Stimulated activated CD4-positive, alpha-beta T cell treated with anti-CD3 and anti-CD28 coated beads, Interleukin-15, amount 100 ng/mL, for 48 hours (primary cell): ENCODE measurements at places on chromosomes 1 and 21.

DNA sequence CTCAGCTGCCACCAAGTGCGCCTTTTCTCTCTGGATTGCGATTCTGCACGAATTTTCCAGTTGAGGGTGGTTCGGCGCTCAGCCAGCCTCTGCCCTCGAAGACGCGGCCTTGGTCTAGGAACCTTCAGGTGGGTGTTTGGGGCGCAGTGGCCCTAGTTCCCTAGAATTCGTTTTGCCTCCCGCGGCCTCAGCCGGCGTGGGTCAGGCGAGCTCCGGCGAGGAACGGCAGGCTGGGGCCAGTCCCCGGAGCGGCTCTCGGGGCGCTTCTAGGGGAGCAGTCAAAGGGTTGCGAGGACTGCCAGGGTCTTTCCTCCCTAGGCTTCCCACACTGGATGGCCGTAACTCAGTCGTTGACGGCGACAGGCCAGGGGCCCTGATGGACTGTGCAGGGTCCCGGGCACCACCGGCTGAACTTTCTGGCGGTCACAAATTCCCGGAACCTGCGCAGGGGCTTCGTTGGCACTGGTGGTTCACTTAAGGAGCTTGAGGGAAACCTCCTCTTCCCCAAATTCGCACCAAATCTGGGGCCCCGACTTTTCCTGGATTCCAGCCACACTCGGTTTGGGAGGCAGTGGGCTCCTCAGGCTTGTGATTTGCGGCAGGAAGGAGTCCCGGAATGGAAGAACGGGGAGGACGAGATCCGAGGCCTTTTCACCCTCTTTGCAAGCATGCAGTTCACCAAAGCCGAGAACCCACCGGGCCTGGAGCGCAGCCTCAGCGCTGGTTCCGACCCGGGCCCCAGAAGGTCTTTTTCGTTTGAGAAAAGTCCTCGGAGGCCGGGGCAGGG lies 1.2 kb downstream of the DMBX1 start:
- no peak for DNase-seq

GRCh38 chr1:240705579-240705978 lies 93.6 kb upstream of the GREM2 start:
- no peak for DNase-seq

GRCh38 chr21:37028570-37028969 lies 22.1 kb downstream of the RIPPLY3 start:
- no peak for DNase-seq

DNA sequence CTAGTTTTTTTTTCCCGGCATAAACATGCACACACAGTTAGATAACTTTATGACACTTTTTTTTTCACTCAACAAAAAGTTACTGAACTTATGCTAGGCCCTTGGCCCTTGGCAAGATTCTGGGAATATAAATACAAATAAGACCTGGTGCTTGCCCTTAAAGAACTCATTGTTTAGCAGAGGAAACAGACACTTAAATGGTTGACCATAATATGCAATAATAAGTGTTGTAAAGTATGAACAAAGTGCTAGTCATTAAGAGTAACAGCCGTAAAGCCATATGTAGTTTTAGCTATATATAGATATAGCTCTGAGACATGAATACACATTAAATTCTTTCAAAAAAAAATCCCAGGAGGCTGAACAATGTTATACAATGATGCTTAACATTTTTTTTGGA lies 198.3 kb downstream of the CYYR1 start:
- no peak for DNase-seq

- no peak for DNase-seq
These were observed 67.3 kb upstream of the KCNJ6 start for GRCh38 chr21:37983336-37984095.

GRCh38 chr1:19664453-19665185 lies at the start of gene HTR6:
Gene HTR6, plus strand, starts transcription at chr1:19664875. Its CDS starts 879 bp downstream, at chr1:19665754.
- DNase-seq, result no peak

- no peak for DNase-seq
These were observed 32.9 kb upstream of the SRP9 start for GRCh38 chr1:225744745-225745144.
